ENCODE measurements at places on chromosomes 2 and 18. TPM values are rescaled to one million over a fixed set of nuclear protein-coding genes. Genes with fewer than 3 reads are reported as not detected.

GRCh38 chr2:188852772-188853171, 121.4 kb upstream of the COL3A1 start:
- no peak for DNase-seq

DNA sequence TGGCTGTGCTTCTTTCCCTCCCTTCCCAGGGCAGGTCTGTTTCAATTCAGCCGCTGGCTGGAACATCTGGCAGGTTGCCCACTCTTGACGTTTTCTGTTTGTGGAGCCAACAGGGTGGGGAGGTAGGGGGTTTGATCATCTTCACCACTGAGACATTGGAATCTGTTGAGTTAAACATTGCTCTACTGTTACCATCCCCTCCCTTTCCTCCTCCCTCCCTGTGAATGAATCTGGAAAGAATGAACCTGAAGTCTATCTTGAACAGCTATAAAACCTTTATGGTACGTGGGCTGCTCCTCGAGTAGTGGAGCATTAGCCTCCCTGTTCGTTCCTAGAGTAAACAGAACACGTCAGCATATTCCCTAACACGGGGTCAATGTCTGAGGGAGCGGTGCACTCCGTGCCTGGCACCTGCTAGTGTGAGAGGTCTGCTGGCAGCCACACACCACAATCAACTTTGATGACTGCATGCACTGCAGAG, 249.9 kb upstream of the RBBP8 start:
- peak; percentile 88 for DNase-seq

Gene TACR1
- polyA plus RNA-seq = 2.1 TPM

GRCh38 chr18:77069931-77070330, 62.7 kb downstream of the MBP start:
- no peak for DNase-seq

Gene GCG
- not detected for polyA plus RNA-seq

GRCh38 chr2:27320958-27321543, 1.8 kb downstream of the MPV17 start:
- no peak for DNase-seq

GRCh38 chr2:238362626-238363025, 42.3 kb downstream of the TRAF3IP1 start:
- no peak for DNase-seq

- DNase-seq = no peak
Observed at GRCh38 chr2:224816816-224817215, 100.7 kb upstream of the CCDC195 start.

Gene PRSS56
- 0.13 TPM for polyA plus RNA-seq

DNA sequence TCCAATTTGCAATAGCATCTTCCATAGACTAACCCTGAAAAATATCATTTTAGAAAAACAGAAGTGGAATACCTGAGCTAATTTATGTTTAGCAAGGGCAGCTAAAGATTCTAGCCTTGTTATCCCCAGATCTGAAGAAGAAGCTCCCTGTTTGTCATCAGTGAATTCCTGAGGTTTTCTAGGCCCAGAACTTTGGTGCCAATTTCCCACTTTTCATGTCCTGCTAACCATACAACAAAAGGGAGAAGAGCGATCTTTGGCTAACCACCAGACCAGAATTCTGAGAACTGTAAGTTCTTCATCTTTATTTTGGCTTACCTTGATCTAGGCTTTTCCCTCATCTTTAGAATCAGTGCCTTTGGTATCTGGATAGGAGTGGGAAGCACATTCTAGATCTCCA, 51.3 kb upstream of the RASGRP3 start:
- DNase-seq = no peak

Gene NPAS2
- polyA plus RNA-seq = 13.0 TPM

Gene CDCA7
- 32.9 TPM for polyA plus RNA-seq

Gene UGT1A8
- not detected for polyA plus RNA-seq

Gene CCL20
- not detected for polyA plus RNA-seq

Gene ANO7
- 2.5 TPM for polyA plus RNA-seq

DNA sequence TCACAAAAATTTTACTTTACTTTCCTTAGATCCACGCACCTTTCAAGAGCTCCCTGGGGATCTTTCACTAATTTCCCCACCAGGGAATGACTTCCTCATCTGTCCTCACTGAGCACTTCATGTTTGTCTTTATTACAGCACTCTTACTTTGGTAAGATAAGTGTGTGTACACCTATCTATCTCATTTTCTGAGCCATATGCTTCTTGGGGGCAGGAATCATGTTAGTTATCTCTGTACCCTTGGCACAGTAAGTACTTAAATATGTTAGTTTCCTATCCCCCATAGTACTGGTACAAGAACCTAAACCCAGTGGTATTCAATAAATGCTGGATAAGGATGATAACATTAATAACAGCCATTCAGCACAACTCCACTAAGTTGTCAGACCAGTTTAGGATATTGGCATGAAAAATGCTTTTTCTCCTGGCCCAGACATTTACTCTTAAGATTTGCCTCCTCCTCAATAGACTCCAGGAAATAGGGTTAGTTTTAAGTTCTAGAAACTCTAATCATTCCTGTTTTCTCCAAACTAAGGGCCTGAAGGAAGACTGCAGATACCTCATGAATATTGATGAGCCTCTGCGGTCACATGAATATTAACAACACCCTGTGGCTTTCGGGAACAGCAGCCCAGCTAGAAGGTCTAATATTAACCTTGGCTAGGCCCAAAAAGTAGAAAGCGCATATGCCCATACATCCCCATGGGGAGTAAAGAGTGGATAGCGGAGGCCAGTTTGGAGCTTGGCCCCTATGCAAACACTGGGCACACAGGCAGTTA, 38.2 kb downstream of the NHEJ1 start:
- no peak for DNase-seq

Gene CDH7
- 16.8 TPM for polyA plus RNA-seq

GRCh38 chr2:61335187-61335586, 135.7 kb downstream of the USP34 start:
- DNase-seq = no peak

Gene WIPF1
- 27.8 TPM for polyA plus RNA-seq

GRCh38 chr2:130183512-130184373, 1.7 kb downstream of the MZT2B start:
- DNase-seq = no peak

- no peak for DNase-seq
Observed at GRCh38 chr2:23513872-23514793, 129.2 kb downstream of the KLHL29 start.

GRCh38 chr2:174235680-174236079, 12.7 kb downstream of the OLA1 start:
- no peak for DNase-seq

GRCh38 chr2:78109272-78109671, 587.1 kb upstream of the LRRTM4 start:
- DNase-seq = no peak

- DNase-seq = no peak
Observed at GRCh38 chr2:118016911-118017310, 3.0 kb upstream of the CCDC93 start.

DNA sequence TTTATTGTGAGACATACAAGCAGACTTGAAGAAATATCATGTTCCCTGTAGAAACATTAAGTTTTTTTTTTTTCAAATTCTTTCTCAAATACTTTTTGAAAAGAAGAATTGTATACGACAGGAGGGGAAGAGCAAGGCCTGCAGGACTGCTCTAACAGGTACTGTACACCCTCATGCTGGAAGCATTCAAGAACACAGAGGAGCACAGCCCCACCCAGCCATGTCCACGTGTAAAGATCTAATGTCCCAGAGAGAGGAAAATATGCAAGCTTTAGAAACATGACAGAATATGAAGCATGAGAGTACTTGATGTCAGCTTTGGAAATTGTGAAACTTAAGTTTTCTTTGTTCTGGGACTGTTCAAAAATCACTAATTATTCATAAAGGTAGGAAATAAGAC, 191.6 kb downstream of the TTC32 start:
- DNase-seq = no peak

GRCh38 chr2:59711121-59711520, 842.3 kb downstream of the BCL11A start:
- DNase-seq = no peak

GRCh38 chr18:73235921-73236320, 368.1 kb upstream of the NETO1 start:
- no peak for DNase-seq

Gene SIGLEC15
- 0.79 TPM for polyA plus RNA-seq

Gene GPR45
- polyA plus RNA-seq = not detected

- DNase-seq = no peak
Observed at GRCh38 chr2:235616885-235617284, 123.0 kb downstream of the AGAP1 start.

DNA sequence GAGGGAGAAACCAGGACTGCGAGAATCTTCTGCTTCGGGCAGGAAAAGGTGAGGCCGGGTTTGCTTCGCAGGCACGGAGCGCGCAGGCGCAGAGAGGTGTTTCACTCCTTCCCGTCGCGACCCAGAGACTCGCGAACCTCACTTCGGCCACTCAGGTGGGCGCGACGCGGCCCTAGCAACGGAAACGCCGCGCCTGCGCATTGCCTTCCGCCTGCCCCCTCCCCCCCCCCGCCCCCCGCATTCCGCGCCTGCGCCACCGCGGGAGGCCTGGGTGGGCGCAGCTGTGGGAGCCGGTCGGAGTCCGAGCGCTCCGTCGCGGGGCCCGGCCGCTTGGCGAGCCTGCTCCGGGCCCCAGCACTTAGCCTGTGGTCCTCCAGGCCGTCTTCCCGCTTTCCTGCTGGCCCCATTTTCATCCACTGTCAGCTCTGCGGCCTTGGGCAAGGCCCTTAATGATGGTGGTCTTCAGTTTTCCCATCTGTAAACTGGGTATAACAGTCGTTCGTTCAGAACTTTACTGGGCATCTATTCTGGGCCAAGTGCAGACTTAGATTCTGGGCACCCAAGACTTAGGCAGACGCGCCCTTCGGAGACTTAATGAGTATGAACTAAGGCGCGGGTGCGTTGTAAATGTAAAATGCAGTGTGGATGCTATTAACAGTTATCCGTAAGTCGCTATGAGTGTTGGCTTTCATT, 62.1 kb upstream of the ACKR3 start:
- DNase-seq = peak; percentile 78

GRCh38 chr18:44805176-44805575, 124.5 kb downstream of the SETBP1 start:
- no peak for DNase-seq

Gene ZNF521
- polyA plus RNA-seq = 41.0 TPM

- DNase-seq = no peak
Observed at GRCh38 chr2:208501206-208501605, 94.6 kb downstream of the PTH2R start.

Gene GKN1
- polyA plus RNA-seq = not detected

DNA sequence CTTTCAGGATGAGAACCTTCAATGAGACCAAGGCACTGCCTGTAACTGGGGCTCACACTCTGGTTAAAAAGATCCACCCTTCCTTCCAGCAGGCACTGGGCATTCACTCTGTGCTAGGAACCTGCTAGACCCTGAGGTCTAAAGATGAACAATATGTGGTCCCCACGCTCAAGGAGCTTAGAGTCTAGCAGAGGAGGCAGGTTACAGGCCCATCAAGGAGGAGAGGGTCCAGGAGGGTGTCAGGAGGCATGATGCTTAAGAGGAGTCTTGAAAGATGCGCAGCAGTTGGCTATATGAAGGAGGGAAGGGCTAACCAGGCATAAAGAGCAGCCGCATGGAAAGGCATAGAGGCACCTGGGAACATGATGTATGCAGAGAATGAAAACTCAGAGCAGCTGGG, 4.5 kb downstream of the ANKRD53 start:
- DNase-seq = no peak

DNA sequence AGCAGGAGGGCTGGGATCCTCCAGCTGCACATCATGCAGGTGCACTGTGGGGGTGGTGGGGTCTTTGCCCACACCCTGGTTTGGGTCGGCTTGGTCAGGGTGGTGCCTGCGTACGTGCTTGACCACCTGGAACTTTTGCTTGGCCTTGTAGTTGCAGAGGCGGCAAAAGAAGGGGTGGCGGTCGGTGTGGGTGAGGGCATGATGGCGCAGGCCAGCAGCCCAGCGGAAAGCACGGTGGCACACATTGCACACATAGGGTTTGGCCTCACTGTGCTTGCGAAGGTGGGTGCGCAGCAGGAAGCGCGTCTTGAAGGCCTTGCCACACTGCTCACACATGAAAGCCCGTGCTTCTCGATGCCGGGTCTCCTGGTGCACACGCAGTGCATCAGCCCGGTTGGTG, 21.1 kb downstream of the ZNF142 start:
- no peak for DNase-seq

Gene DSC1
- polyA plus RNA-seq = 2.0 TPM

Gene SLC20A1
- 51.5 TPM for polyA plus RNA-seq

DNA sequence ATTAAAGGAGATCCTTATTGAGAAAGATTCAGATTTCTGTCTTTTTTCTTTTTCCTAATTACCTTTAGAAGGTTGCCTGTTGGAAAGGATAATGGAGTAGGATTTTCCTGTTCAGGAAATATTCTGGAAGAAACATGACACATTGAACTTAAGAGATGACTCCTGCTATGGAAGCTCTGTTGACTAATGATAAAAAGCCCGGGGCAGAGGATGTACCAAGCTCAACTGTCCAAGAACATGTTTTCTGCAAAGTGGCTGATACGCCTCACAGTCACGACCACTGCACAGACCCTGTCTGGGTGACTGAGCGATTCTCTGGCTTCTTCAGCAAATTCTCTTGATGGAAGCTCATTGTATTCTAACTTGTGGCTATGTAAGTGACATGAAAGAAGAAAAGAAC, 86.2 kb upstream of the THOC1 start:
- DNase-seq = no peak

Gene TMEM178A
- 116 TPM for polyA plus RNA-seq

Gene TBR1
- 0.01 TPM for polyA plus RNA-seq

GRCh38 chr18:79872527-79873444, 75.0 kb downstream of the KCNG2 start:
- DNase-seq = no peak

Gene ASAP2
- 64.2 TPM for polyA plus RNA-seq

Gene ZEB2
- polyA plus RNA-seq = 126 TPM

GRCh38 chr2:96954011-96954846, 32.2 kb downstream of the FAM178B start:
- DNase-seq = no peak

GRCh38 chr18:51852681-51853080, 487.3 kb upstream of the DCC start:
- peak; percentile 16 for DNase-seq

Measured in renal pelvis (tissue), 12 donors.